ENCODE measurements at places on chromosomes 2 and 18.

DNA sequence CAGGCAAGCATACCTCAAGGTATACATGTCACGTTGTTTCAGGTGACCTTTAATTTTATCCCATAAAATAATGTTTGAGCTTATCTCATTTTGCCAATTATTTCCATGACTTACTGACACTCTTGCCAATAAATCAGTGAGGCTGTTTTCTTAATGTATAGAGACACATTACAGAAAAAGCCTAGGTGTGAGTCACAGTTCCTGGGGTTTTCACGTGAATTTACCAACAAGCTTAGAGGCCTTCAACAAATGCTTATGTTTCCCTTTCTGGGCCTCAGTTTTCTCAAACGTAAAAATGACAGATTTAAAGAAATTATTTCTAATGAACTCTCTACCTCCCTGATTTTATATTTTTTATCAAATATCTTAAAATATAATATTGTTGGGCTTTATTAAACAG lies 517.5 kb upstream of the SPHKAP start:
- DNase-seq = no peak

GRCh38 chr2:147572622-147573021 lies 272.2 kb upstream of the ACVR2A start:
- no peak for DNase-seq

GRCh38 chr18:47968721-47969120 lies 38.3 kb upstream of the SMAD2 start:
- DNase-seq = no peak

GRCh38 chr18:74215863-74216262 lies 67.5 kb downstream of the TIMM21 start:
- DNase-seq = no peak

DNA sequence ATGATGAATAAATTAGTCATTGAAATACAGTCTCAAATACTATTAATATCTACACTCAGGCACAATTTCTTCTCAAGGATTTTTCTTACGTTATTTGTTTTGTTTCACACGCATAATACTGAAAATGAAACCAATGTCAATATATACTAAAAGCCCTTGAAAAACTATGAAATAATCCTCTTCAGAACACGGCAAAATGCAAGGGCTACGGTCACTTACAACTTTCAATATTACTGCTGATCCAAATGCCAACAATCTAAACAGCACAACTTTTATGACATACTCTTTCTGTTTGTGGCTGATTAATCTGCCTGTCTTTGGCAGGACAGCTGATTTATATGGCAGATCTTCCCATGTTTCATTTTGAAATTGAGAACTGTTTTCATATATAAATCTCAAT lies 68.3 kb downstream of the LRPPRC start:
- no peak for DNase-seq

Data from hepatic stellate cell (primary cell).